ENCODE measurements at places on chromosomes 4 and X. TPM values are rescaled to one million over a fixed set of nuclear protein-coding genes. Genes with fewer than 3 reads are reported as not detected.

GRCh38 chrX:140157611-140158010 is 192.3 kb upstream of the CXorf66 start:
- no peak for DNase-seq

- no peak for DNase-seq
These were observed 92.3 kb downstream of the SPRY1 start for GRCh38 chr4:123488916-123489315.

- DNase-seq: no peak
These were observed 1428.0 kb downstream of the PCDH7 start for GRCh38 chr4:32148111-32148666.

DNA sequence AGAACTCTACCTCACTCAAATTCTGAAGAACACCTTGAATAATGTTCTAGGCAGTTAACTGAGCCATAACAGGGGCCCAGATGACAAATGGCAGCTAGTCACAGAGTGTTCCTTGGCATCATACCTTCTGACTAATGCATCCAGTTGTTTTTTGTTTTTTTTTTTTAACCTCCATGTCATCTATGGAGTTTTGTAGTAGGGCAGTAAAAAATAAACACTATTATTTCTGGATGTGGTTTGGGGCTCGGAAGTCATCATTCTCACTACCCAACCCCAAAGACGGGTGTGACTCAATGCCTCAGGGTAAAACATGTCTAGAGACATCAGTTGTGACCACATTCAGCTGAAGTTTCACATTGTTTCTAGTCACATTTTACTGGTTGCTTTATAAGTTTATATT is 31.2 kb upstream of the MCF2 start:
- no peak for DNase-seq

DNA sequence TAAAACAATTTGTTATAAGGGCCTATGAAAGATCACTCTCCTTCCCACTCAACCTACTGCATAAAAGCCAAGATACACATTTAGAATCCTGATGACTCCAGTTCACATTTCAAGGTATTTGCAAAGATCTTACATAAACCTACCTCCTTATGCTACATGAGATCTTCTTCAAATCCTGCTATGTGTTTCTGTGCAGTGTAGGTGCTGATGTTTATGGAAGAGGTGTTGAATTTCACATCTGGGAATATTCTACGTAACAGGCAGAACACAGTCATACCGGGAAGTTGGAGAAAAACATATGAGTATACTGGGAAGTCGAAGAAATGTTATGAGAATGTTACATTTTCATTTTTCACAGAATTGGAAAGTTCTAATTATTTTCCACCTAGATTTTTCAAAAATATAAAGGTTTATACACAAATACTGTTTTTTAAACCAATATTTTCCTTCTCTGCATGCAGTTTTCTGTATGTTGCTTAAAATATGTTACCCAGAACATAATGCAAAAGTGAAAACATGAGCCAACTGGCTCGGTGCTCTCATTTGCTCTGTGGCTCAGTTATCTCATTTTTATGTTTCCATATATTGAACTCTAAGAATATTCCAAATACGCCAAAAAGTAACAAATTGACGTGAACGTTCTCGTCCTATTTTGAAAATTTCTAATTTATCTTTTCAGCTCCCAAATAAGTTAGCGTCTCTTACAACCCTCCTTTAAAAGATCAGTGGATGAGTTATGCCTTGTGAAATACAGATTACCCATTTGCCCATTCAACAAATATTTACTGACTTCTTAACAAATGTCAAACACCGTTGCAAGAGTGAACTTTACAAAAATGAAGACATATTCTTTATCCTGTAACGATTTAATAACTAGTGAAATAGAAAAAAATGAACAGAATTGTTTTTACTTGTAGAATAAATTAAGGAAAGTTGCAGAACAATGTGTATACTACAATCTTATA is 899.3 kb downstream of the STIM2 start:
- no peak for DNase-seq

DNA sequence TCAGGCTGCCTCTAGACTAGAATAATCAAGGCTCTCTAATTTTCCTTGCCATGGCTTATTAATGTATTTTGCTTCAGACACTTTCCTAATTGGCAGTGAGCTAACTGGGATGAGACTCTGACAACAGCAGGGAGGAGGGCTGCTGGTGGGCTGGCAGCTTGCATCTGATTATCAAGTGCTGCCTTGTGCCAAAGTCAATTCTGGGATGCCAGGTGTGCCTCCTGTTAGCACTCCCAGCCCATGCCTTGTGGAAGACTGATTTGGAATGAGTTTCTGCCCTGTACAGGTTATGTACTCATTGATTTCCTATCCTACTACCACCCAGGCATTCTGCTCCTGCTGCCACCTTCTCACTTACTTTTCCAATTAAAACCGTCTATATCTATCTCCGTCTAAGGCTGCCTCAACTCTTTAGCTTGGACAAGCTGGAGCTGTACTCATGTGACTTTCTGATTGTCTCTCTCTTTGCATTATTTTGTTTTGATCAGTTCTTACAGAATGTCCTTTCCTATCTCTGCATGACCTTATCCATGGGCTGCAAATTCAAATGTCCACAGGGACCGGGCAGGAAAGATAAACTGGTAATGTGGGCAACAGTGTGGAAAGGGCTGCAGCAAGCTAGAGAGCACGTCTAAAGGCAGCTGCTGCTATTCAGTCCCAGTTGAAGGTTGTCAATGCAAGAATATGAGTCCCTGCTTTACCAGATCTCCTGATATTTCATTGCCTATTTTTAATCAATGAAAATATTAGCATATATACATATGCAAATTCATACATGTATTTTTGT is 112.6 kb downstream of the GABRA2 start:
- no peak for DNase-seq

The TSPAN7 gene
- 38.5 TPM for total RNA-seq

The NEUROG2 gene
- total RNA-seq: not detected

GRCh38 chr4:147843162-147843561 is 111.3 kb downstream of the ARHGAP10 start:
- no peak for DNase-seq

- DNase-seq: no peak
These were observed 81.0 kb downstream of the PCDH18 start for GRCh38 chr4:137451172-137451825.

DNA sequence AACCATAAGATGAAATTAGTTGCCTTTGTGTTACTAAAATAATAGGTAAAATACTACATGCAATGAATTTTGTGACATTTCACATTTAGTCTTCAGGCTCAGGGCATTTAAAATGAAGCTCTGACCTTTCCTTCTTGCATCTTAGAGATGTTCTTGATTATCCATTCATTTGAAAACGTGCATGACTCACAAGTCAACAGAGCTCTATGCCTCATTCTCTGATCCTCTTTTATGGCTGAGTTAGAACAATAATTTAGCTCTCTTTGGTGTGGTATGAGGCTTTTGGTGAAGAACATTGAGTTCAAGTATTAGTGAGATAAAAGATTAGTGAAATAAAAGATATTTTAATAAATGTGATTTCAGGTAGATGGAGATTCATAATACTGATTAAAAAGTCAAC is 66.5 kb downstream of the TIGD2 start:
- DNase-seq: no peak

DNA sequence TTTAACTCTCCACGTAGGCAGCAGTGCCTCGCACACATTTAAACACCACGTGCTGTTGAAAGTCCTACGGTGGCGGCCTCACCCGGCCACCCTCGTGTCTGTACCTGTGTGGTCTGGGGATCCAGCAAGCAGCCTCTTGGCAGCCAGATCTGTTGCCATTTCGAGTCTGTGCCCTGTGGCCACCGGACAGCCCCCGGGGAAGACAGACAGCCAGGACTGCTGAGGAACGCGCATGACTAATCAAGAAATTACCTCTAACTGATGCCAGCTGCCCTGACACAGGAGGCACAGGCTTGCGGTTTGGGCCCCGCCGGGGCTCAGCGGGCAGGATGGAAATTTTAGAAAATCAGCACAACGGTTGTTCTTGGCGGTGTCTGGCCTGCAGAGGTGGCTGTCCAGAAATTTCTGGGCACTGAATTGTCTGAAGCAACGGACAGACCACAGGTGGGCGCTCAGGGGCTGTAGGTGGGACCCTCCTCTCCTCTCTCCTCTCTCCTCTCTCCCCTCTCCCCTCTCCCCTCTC is 15.6 kb upstream of the ASMTL start:
- DNase-seq: peak; percentile 65

The STS gene
- total RNA-seq: 6.4 TPM

The IBSP gene
- total RNA-seq: not detected

The CABS1 gene
- total RNA-seq: not detected

DNA sequence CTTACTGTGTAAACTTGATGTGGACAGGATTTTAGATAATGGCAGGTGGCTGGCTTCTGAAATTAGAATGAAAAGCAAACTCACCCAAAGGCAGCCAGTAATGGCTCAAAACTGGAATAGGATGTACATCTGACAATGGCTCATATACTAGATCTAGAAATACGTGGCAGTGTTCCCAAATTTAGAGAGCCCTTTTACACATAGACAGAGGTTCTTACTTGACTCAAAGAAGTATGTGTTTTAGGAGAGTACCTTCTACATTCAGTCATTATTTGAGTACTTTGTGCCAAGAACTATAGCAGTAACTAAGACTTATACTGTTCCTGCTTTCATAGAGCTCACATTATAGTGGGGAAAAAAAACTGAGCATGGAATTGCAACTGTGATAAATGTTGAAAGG is 48.0 kb downstream of the UBE2K start:
- DNase-seq: no peak

DNA sequence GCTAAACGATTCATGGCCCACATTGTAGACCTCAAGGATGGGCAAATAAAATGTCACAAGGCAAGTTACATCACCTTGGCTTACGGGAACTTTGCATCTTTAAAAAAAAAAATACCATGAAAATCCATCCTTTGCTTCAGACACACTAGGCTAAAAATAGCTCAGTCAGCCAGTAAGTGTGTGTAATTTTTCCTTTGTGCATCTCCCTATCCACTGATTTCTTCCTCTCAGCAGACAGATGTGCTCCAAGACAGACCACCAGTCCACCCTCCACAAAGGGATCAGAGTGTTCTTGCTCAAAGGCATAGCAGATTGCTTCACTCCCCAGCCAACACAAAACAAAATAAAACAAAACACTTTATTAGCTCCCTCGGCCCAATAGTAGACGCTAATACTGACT is 14.6 kb downstream of the LDB2 start:
- DNase-seq: no peak

All from vagina (tissue), 2 donors.